ENCODE measurements at places on chromosomes 7 and 10. TPM values are rescaled to one million over a fixed set of nuclear protein-coding genes. Genes with fewer than 3 reads are reported as not detected.

KIN gene
- total RNA-seq, result 10.6 TPM

TMEM176A gene
- total RNA-seq, result 64.3 TPM

FEZF1 gene
- total RNA-seq, result not detected

GJD4 gene
- not detected for total RNA-seq

Measured in mesenteric fat pad (tissue), 1 donor.